ENCODE measurements at places on chromosomes 11 and 22.

DNA sequence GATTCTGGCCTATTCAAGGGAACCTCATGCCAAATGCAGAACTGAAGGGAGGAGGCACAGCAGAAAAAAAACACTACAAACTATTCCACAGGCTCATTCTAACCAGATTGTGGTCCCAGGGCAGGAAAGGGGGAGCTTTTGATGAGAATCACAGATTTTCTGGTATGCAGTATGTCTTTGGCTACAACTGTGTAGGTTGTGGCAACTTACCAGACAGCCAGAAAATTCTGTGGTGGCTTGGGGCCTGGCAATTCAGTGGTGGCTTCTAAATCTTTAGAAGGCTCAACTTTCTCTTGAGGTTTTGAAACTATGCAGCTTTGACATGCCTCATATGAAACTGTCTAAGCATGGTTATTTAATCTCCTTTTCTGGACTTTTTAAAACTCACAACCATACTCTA, 850.8 kb upstream of the CCDC90B start:
- no peak for DNase-seq

- no peak for DNase-seq
Observed at GRCh38 chr11:64655941-64656601, 65.1 kb downstream of the SLC22A12 start.

- DNase-seq: no peak
Observed at GRCh38 chr22:33455036-33455435, 396.9 kb upstream of the SYN3 start.

GRCh38 chr11:65185869-65186341, 4.2 kb downstream of the CAPN1 start:
- peak; percentile 54 for DNase-seq

- no peak for DNase-seq
Observed at GRCh38 chr22:26588729-26589366, 1.1 kb downstream of the TPST2 start.

DNA sequence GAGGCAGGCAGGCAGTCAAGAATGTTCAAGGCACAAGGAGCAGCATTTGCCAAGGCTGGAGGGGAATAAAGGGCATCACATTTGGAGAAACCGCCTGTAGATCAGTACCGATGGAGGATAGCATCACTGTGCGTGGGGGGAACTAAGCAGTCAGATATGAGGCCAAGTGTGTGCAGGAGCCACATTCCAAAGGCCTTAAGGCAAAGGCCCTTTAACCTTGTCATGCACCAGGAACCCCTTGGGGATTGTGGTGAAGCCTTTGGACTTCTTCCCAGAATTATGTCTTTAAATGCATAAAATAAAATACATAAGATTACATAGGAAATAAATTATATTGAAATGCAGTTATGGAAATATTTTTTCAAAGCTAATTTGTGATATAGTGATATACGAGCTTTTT, 532.1 kb downstream of the BUD13 start:
- DNase-seq: no peak

DNA sequence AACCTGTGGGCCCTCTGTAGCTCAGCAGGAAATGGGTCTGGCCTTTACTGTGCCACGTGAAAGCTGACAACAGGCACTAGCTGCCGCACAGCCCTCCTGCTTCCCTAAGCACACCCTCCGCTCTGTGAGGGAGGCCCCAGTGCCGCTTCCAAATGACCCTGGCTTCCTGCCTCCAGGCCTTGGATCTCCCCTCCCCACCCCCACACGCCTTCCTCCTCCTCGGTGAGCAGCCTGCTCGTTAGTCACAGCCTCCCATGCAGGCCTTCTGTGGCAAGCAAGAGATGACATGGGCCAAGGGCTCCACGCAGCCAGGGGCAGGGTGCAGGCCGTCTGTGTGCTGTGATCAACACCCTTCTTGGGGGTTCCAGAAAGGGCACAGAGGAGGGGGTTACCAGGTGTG, 15.3 kb upstream of the RASL10A start:
- no peak for DNase-seq

- DNase-seq: no peak
Observed at GRCh38 chr22:42284202-42284591, 13.7 kb upstream of the TCF20 start.
